ENCODE measurements at places on chromosomes 16 and 17.
A peak's percentile ranks its signal among the peaks of the same experiment; 100 is the strongest.

- DNase-seq: no peak
Observed at GRCh38 chr17:78724999-78725398, 57.1 kb downstream of the CYTH1 start.

GRCh38 chr16:30533146-30533522, 1.5 kb downstream of the ZNF747 start:
- DNase-seq: no peak

DNA sequence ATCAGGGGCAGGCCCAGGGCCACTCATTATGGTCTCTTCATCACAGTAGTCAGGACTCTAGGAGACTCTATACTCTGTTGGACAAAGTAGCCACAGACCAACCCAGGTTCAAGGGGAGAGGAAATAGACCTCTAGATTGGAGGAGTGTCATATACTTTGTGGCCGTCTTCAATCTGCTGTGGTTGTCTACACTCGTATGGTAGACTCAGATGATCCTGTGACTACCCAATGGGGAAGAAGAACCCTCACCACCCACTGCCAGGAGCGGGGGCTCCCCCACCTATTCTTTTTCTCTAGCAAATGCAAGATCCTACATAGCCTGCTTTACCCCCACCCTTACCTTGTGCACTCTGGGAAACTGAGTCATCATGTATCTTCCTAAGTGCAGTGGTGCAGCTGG, 80.5 kb downstream of the KSR1 start:
- no peak for DNase-seq

DNA sequence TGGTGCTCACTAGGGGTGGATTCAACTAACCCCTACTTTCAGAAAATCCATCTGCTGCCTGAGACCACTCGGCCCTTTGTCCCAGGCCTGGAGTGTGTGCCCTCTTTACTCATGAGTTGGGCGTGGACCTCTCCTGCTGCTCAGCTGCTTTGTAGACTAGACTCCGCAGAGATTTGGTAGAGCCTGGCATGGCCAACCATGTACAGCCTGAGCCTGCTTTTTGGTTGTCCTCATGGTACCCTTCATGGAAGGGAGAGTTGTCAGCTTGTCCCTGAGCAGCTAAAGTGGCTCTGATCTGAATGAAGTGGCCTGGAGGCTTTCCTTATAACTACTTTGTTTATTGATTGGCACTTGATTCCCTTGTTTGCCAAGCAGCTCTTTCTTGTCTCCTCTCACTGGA, 1.5 kb downstream of the EDC4 start:
- DNase-seq: no peak

DNA sequence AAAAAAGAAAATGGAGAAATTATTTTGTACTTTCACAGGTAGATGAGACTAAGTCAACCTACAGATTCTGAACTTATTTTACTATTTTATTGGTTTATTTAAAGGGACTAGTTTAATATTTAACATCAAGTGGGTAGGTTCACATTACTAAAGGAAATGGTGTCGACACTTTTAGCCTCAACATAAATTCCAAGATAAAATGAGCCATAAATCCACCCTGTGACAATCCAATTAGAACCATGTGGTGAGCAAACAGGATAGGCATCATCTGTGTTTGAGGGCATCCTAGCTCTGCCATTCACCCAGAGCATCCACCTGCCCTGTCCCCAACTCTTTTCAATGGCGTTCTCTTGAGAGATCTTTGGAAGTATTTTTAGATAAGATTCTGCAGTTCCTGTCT, 92.8 kb upstream of the PMFBP1 start:
- DNase-seq: no peak

DNA sequence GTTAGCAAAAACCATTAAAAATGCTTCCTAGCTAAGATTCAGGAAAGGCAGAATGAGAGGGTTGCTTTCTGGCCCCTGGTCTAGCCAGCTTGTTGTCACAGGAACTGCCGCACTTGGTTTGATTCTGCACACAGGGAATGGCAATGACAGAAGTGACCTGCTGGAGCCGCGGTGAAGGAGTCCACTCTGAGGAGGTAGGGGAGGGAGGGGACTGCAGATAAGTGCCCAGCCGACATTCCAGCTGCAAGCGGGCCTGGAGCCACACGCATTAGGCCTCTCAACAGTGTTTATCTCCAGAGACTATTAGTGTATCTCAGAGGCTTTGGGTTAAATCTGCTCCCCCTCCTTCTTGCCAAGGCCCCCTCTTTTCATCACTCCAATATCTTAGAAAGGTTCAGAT, 38.6 kb downstream of the CDRT15 start:
- DNase-seq: no peak

DNA sequence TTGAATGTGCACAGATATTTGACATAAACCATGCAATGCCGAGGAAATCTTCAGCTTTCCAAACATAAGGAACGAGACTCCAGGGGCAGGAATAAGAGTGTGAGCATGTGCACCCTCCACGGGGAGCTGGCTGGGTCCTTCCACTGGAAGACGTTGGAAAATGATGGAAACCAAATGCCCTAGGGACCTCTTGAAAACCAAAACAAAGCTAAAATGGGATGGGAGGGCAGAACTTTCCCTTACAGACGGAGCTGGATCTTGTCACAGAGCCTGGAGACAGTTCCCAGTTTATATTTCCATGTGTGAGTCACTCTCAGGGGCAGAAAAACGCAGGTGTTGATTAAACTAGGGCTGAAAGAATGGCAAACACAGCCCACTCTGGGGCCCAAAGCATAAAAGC, 34.4 kb upstream of the DNAH17 start:
- DNase-seq: no peak

- DNase-seq: no peak
Observed at GRCh38 chr16:22386976-22387375, 12.6 kb upstream of the CDR2 start.

DNA sequence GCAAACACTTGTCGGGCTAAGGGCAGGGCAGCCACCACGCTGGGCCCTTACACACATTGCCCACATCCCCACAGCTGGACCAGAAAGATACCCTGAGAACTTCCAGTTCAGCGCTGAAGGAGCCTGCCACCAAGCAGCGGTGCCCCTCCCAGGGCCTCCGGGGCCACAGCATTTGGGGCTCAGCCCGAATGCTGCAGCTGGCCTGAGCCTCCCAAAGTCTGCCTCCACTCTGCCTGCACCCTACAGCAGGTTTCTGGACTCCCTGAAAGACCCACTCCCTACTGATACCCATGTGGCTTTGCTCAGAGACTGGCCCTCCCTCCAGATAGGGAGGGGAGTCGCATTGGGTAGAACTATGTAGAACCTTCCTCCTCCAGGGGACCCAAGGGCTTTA, 1.5 kb downstream of the MCRIP1 start:
- DNase-seq: peak; percentile 19

DNA sequence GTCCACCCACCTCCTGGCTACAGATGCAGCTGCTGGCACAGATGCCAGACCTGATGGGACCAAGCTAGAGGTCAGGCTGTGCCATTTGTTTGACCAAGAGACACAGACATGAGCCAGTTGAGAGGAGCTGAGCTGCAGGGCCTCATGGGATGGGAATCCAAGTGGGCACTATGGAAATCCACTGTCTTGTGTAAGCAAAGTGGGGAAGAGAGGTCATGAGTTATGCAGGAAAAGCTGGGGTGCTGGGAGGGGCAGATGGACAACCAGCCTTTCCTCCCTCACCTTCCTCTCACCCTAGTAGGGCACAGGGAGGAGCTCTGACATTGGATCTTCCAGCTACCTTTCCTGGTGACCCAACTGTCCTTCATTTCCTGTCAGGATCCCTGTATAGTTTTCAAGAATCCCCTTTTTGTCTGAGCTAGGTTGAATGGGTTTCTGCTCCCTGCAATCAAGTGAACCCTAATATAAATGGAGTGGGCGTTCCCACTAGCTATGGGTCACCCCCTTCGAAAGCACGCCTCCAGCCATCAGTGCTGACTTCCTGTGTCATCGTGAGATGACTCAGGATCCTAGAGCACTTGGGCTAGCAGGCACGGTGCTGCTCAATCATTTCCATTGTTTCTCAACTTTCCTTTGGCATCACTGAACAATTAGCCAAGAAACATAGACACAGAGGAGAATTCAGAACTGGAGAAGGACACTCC, 13.6 kb downstream of the ATPAF2 start:
- no peak for DNase-seq

DNA sequence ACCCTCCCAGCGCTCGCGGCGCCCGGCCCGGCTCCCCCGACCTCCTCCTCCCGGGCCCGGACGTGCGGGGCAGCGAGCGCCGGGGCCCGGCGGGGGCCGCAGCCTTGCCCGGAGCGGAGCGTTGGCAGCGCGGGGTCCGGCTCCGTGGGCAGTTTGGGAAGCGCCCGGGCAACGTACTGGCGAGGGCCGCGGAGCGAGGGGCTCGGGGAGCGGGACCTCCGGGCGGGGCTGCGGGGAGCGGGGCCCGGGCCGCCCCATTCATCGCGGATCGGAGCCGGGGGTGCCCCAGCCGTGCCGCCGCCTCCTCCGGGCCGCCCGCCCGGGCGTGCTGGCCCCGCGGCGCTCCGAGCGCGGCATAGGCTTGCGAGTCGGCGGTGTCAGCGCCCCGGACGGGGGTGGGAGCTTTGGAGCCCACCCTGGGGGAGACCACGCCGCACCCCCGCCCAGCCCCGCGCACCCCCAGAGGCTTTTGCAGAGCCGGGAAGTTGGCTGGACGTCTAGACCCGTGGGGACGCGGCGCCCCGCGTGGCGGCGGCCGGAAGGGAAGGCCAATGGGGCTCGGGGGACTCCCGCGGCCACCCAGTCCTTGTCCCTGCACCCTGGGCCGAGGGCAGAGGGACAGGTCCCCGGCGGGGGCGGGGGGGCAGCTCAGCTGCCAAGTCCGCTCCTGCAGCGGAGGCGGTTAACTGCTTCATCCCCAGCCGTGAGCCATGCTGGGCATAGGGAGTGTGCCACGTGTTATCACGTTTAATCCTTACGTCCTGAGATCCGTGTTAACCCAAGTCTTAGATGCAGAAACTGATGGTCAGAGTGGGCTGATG, 852 bp downstream of the ZNF469 start:
- no peak for DNase-seq

GRCh38 chr16:7083096-7083495, 249.5 kb upstream of the RBFOX1 start:
- DNase-seq: no peak

DNA sequence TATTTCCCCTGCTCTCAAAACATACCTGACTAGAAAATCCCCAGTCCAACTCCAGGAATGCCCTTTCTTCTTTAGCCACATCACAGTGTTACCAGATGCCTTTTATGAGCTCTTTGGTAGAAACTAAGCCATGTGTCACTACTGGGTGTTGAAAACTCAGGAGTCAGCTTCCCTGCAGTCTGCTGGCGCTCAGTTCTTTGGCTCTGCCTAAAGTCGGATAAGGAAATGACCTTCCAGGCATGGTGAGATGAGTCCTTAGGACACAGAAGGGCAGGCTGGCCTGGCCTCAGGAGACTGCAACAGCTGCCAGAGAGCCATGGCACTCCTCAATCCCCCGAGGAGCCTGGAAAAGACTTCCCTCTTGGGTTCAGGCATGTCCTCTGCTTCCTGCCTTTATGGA, 89.1 kb downstream of the CDH13 start:
- no peak for DNase-seq

- DNase-seq: no peak
Observed at GRCh38 chr17:12357600-12357999, 308.1 kb upstream of the MYOCD start.
